Fibroblast of skin of right quadriceps (primary cell): ENCODE measurements at places on chromosomes 7 and 10.
A peak's percentile ranks its signal among the peaks of the same experiment; 100 is the strongest.

DNA sequence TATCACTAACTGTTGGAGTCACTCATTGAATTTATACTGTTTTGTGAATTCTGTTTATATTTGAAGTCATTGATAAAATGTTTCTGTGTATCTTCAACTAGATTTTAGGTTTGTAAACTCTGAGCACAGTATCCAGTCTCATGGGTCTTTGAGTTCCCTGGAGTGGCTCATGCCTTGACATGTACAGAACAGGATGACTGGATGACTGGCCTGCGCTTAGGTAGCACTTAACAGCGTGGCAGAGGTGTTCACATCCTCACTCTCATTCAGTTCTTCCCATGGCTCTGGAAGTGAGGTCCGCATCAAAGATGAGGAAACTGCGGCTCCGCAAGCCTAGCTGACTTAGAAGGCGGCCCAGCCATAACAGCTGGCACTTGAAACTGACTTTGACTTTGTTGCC lies 576.9 kb downstream of the SUGCT start:
- no peak for DNase-seq

- no peak for DNase-seq
Observed at GRCh38 chr7:26447116-26447515, 155.5 kb downstream of the SNX10 start.

- DNase-seq: peak; percentile 51
Observed at GRCh38 chr7:105581066-105581811, at the start of gene EFCAB10. Gene EFCAB10 (minus strand): TSS chr7:105581493. CDS start chr7:105581463, 30 bp downstream.

DNA sequence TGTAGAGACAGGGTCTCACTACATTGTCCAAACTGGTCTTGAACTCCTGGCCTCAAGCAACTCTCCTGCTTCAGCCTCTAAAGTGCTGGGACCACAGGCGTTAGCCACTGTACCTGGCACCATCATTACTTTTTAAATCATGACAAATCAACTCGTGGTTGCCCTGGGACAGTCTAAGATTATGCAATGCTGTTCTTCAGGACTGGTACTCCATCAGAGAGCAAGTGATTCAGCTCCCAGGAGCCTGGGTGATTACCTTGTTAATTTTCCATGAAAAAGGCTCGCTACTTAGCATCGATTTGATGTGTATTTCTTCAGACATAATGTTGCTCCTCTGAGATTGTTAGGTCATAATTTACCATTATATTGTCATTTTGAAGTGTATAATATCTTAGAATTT lies 158.9 kb upstream of the STEAP4 start:
- no peak for DNase-seq

GRCh38 chr10:86111902-86112545 lies 254.6 kb downstream of the GRID1 start:
- no peak for DNase-seq

DNA sequence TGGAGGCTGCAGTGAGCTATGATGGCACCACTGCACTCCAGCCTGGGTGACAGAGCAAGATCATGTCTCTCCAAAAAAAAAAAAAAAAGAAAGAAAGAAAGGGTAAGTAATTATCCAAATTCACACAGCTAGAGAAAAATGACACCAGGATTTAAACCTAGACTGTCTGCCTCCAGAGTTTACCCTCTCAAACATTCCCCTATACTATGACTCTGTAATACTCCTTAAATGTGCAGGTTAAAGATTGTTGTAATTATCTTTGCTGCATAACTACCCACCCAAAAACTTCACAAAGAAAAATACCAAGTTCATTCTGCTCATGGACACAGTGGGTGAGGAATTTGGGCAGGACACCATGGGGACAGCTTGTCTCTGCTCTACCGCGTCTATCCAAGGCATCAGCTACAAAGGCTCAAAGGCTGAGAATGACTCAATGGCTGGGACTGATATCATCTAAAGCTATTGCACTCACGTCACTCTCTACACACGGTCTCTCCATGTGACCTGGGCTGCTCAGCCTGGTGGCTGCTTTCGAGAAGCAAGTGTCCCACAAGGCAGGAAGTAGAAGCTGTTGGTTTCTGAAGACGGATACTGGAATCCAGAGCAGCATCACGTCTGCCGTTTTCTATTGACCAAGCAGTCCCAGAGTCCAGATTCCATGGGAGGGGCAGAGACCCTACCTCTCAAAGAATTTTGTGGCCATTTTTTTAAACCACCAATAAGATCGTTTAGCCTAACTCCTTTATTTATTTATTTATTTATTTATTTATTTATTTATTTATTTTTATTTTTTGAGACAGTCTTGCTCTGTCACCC lies 185.7 kb upstream of the AUTS2 start:
- peak; percentile 86 for DNase-seq

- DNase-seq: peak; percentile 96
Observed at GRCh38 chr10:33334805-33335550, 511 bp upstream of the NRP1 start.

DNA sequence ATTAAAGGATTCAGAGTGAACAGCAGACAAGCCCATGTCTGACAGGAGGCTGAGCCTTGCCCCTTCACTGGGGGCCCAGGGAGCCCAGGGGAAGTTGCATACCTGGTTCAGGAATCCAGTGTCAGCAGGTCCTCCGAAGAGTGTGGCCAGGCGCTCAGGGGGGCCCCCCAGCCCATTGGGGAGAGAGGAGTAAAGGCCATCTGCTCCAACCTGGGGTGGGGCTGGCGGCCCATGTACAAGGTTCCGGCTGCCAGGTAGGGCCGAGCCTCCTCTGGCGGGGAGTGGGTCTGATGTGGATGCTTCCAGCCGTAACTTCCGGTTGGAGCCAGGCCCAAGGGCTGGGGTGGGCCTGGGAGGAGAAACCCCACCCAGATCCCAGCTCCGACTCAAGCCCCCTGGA lies 2.3 kb downstream of the PSD start:
- no peak for DNase-seq

GRCh38 chr10:42738679-42739078 lies 43.9 kb upstream of the BMS1 start:
- DNase-seq: no peak

DNA sequence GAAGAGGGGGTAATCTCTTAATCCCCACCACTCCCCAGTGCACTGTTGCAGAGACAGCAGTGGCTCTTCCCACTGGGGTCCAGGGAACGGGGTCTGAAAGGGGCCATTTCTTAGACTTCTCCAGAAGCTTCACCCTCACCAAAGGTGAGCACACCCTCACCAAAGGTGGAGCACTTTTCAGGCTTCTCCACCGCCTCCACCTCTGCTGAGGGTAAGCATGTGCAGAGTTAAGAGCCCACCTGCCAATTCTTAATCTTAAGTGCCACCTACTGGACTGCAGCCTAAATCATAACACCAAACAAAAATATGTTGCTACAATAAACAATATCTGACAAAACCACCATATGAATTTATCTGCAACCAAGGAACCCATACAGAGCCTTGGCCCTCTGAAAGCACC lies 27.0 kb downstream of the SNX13 start:
- no peak for DNase-seq

- no peak for DNase-seq
Observed at GRCh38 chr7:77529279-77529678, 7.8 kb upstream of the PTPN12 start.

DNA sequence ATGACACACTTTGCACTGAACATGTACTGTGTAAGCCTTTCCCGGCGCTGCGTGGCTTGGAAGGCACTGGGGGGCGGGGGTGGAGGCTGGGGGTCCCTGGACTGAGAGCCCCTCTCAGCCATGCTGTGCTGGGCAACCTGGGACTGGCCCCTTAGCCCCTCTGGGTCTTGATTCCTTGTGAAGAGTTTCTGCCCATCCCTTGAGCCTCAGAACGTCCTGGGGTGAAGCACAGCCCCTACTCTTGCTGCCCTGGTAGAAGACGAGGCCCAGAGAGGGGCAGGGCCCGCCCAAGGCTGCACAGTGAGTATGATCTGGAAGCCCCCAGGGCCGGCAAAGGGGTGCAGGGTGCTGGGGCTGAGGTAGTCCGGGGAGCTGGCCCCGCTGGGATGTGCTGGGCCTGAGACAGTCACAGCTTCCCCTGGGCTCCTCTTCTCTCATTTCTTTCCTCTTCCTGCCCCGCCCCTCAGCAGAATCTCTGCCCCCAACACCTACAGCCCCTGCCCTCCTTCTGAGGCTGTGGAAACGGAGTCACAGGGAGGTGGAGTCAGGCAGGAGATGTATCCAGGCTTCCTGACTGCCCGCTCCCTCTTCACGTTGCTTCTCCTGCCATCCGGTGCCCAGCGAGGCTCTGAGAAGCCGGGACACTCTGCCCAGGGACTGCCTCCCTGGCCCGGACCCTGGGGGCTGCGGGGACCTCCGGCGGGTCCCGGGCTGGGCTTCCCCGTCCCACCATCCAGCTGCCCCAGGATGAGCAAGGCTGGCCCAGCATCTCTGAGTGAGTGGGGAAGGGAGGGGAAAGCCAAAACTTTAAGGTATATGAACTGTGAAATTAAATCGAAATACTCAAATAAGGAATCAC lies 60.5 kb downstream of the UNCX start:
- no peak for DNase-seq

DNA sequence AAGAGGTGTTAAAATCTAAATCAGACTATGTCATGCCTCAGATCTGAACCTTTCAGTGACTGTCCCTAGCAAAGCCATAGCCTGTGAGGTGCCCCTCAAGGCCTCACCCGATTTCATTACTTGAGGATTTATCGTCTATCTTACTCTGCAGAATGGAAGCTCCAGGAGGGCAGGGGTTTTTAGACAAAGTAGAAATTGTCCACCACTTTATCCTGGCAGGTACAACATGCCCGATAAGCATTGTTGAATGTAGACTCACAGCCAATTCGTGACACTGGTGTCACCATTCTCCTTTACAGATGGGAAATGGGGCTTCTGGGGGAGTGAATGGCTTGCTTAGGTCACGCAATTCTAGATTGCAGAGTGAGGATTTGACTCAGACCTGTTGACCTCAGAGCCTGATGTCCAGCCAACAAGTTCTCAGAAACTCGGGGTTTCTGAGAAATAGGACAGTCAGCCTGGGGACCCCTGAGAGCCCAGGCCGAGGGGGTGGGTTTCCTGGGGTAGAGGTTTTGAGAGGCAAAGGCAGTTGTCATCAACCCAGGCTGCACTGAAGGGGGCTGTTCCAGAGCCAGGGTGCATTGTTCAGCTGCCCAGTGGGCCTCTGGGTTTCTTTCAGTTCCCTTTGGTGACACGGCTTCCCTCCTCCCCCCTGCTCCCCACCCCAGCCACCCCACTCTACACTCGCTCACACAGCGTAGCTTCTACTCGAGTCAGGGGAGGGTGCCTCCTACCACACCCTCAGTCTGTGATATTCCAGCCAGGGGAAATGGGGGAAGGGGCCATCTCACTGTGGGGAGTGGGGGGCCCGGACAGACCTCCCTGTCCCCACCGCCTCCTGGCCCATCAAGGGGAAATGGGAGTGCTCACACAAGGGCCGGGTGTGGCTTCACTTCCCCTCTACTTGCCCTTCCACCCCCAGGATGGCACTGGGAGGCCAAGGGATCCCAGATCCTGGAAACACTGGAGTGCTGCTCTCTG lies 3.1 kb upstream of the IRF5 start:
- no peak for DNase-seq

DNA sequence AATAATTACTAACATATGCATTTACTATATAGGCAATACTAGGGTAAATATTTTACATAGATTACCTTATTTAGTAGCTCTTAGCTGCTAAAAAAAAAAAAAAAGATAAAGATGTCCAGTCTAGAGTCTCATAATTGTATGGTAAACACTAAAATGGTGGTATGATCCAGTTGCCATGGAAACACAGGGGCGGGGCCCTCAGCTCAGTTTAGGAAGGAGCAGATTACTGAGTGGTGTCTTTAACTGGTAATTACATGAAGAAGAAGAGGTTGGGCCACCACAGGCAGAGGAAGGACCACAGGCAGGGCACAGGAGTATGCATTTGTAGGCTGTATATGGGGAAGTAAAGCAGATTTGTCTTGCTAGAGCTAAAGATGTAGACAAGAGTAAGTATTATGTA lies 43.7 kb downstream of the ITGB8 start:
- no peak for DNase-seq

DNA sequence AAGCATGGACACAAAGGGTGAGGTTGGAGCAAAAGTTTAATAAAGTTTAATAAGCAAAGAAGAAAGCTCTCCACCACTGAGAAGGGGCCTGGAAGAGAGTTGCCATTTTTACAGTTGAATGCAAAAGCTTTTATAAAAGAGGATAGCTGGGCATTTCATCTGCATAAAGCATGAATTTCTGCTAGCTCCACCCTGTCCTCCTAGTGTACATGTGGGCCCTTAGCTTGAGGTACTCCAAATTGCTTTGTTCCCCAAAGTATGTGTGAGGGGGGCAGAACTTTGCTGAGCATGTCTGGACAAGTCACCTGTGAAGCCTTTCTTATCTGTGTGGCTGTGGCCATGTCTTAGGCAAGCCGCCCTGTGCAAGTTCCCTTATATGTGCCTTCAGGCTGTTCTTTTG lies 22.6 kb upstream of the CROT start:
- no peak for DNase-seq

GRCh38 chr10:84160663-84161362 lies 12.8 kb upstream of the GPR15LG start:
- no peak for DNase-seq

GRCh38 chr7:91940171-91940570 lies 491 bp upstream of the AKAP9 start:
- DNase-seq: no peak

DNA sequence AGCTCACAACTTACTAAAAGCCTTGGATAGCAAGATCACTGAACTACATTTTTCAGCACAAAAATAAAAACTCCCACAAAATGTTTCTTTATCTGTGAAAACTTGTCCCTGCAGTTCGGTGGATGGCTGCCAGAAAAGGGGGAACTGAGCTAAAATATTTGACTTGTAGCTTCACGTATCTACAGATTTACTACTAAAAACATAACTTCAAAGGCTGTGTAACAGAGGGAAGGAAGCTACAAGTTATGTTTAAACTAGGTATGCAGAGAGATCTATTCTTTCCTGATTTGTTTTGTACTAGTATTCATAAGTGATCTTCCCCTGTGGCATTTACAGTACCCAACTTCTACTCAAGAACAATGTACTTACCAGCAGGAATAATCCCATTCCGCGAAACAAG lies 25.1 kb downstream of the SGCE start:
- no peak for DNase-seq

DNA sequence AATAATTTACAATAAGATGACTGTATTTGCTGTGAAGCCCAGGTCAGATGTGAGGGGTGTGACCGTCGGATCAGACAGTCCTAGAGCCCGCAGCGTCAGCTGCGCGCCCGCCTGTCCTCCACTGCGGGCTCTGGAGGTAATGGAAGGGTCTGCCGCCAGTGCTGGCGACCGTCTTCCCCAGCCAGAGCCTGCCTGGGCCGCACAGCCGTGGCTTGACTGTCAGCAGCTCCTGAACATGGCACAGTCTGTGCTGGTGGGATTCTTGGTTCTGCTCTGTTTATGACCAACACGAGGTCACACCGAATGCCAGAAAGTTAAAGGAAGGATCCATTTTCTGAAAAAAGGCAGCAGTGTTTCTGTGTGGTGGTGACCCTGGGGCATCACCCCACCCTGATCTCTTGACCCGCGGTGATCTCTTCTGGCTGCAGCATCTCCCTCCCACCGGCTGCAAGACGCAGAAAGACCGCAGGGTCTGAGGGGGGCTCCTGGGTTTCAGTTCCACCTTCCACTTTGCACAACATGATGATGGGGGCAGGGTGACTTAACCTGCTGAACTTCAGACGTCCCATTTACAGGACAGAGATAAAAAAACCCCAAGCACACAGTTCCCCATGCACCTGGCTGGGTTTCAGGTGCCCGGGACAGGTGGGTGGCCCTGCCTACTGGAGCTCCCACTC lies 103.7 kb downstream of the DNAJB6 start:
- DNase-seq: no peak
